ENCODE measurements at places on chromosomes 11 and 22.

GRCh38 chr11:127330044-127330443, 329.5 kb upstream of the KIRREL3 start:
- no peak for DNase-seq
- no peak overlapping the region for H3K27ac ChIP-seq
- H3K4me3 ChIP-seq = no peak overlapping the region

DNA sequence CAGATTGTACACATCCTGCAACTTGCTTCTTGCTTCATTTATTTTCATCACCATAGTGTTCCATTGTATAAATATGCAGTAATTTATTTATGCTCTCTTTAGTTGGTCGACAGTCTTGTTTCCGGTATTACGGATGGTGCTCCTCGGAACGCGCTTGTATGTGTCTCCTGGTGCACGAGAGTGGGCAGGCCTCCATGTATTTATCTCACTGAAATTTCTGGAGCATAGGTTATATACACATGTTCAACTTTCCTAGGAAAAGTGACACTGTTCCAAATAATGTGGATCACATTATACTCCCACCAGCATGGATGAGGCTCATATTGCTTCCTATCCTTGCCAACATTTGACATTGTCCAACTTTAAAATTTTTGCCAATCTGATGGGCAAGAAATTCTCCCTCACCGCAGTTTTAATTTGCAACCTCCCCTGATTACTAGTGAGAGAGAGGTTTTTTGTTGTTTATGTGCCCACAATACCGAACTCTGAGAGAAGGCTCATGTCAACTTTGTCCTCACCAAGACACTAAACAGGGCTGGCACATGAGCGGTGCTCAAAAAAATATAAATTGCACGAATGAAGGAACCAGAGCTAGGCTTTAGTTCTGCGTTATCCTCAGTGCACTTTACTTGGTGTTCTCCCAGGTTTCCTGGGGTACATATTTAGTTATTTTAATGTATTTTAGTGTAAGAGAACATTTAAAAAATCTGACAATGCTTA, 3.8 kb downstream of the CSNK2A3 start:
- no peak overlapping the region for H3K4me3 ChIP-seq
- no peak overlapping the region for H3K27ac ChIP-seq
- H3K27me3 ChIP-seq = peaks cover 1% of the 10 kb centered on the region
- no peaks in the 10 kb centered on the region for H3K36me3 ChIP-seq

- peaks cover 83% of the 10 kb centered on the region for H3K36me3 ChIP-seq
- no peaks in the 10 kb centered on the region for H3K4me1 ChIP-seq
- DNase-seq = no peak
- no peak overlapping the region for H3K4me3 ChIP-seq
- H3K27me3 ChIP-seq = no peaks in the 10 kb centered on the region
These were observed 17.4 kb downstream of the CEP164 start for GRCh38 chr11:117345039-117345438.

GRCh38 chr11:111000400-111001080, 245.0 kb upstream of the POU2AF2 start:
- no peak overlapping the region for H3K4me3 ChIP-seq
- no peaks in the 10 kb centered on the region for H3K36me3 ChIP-seq
- DNase-seq = no peak
- no peak overlapping the region for H3K27ac ChIP-seq
- peaks cover 3% of the 10 kb centered on the region for H3K27me3 ChIP-seq

DNA sequence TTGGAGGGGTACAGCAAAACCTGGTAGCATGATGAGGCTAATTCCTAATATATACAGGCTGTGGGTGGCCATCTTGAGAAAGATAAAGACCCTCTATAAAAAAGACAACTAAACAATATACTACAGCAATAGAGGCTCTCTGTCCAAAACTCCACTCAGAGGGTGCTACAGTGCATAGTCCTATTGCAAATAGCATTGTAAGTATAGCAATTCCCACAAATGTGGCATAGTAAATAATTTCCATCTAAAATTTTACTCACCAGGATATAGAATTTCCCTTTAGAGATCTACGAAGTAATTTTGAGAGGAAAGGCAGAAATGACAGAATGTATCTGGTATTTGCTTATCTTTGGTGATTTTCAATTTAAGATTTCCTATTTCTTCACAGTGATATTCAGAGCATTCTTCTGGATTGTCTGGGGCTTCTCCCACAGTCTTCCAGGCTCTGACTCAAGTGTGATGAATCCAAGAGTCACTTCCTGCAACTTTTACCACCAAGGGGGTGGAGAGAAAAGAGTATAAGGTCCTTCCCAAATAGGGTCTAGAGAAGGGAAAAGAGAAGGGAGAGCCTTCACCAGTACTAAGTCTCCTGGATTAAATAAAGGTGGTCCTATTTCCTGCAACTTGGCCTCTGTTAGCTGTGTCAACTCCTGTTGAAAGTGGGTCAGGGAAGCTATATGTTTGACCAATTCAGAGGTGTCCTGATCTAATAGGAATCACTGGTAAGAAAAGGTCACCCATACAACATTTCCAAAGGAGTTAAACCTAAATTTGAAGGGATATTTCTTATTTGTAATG, 1054.7 kb upstream of the CNTN5 start:
- no peaks in the 10 kb centered on the region for H3K4me1 ChIP-seq
- H3K27me3 ChIP-seq = no peaks in the 10 kb centered on the region
- no peak overlapping the region for H3K4me3 ChIP-seq
- no peaks in the 10 kb centered on the region for H3K36me3 ChIP-seq

DNA sequence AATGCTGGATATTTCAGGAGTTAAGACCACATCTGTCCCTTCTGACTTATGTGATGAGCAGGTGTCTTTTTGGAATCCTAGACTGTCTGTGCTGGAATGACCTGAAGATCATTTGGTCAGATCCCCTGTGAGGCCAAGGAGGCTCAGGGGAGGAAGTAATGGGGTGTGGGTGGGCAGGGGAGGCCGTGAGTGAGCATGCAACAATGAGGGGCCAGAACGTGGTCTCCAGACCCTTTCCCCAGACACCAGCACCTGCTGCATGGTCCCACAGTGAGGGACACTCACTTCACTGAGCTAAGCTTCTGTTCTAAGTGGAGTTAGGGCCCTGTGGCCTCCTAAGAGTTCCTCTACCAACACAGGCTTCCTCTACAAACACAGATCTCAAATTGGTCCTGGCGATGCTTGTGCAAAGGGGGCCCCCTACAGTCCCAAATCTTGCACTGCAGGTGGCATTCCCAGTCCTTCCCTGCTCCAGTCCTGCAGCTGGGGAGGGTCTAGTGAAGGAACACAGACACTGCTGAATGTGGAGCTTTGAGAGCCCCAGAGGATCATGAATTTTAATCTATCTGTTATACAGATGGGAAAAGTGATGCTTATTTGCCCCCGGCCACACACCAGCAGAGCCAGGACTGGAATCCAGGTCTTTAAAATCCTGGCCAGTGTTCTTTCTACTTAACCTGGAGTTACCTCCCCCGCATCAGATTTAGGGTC, 7.4 kb downstream of the USP2 start:
- H3K4me3 ChIP-seq = no peak overlapping the region
- H3K27me3 ChIP-seq = peaks cover 23% of the 10 kb centered on the region
- no peaks in the 10 kb centered on the region for H3K36me3 ChIP-seq
- H3K27ac ChIP-seq = no peak overlapping the region
- DNase-seq = no peak

GRCh38 chr11:36510594-36510942, 496 bp upstream of the TRAF6 start:
- peak overlapping the region; percentile 93 for H3K4me3 ChIP-seq
- DNase-seq = no peak
- peaks cover 3% of the 10 kb centered on the region for H3K27me3 ChIP-seq
- H3K36me3 ChIP-seq = no peaks in the 10 kb centered on the region
- peaks cover 35% of the 10 kb centered on the region for H3K4me1 ChIP-seq

GRCh38 chr11:62682518-62682917, 3.6 kb upstream of the UBXN1 start:
- H3K36me3 ChIP-seq = no peaks in the 10 kb centered on the region
- no peak for DNase-seq
- H3K27ac ChIP-seq = no peak overlapping the region
- H3K4me1 ChIP-seq = peaks cover 21% of the 10 kb centered on the region
- peaks cover 8% of the 10 kb centered on the region for H3K27me3 ChIP-seq
- no peak overlapping the region for H3K4me3 ChIP-seq

- DNase-seq = no peak
- H3K36me3 ChIP-seq = no peaks in the 10 kb centered on the region
- H3K4me1 ChIP-seq = no peaks in the 10 kb centered on the region
- H3K4me3 ChIP-seq = no peak overlapping the region
- H3K27ac ChIP-seq = no peak overlapping the region
- H3K27me3 ChIP-seq = peaks cover 40% of the 10 kb centered on the region
These were observed 15.5 kb upstream of the NNMT start for GRCh38 chr11:114280696-114281095.

GRCh38 chr11:117910941-117911655, 18.1 kb downstream of the TMPRSS13 start:
- DNase-seq = no peak
- H3K27me3 ChIP-seq = no peaks in the 10 kb centered on the region
- no peak overlapping the region for H3K27ac ChIP-seq
- H3K4me3 ChIP-seq = no peak overlapping the region

DNA sequence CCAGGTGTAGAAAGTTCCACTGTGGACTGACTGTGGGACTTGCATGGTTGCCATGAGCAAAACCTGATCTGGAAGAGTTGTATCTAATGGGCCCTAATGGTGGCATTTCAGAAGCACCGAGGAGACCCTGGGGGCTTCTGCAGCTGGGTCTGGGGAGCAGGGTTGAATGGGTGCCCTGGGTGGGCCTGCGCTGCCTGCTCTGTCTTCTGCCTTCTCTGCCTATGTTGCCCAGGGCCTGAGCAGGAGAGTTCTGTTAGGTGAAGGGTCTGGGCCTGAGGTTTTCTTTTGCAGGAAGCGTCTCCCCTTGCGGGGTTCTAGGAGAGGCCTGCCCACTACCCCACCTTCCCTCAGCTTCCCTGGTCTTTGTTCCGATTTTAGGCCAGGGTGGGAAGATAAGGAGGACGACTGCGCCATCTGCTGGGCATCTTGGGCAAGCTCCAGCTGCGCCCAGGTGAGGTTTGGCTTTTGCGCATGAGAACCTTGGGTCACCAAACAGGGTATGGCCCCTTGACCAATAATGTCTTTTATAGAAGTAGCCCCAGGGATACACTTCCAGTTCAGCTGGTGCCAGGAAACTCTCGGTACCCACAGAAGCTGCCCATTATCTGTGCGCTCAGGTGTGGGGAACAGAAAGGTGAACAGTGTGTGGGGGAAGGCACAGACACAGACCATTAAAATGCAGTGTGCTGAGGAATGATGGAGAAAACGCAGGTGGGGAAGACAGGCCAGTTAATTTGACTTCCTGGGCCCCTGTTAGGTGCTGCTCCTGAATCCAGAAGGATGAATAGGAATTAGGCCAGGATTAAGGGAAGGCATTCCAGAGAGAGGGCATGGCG, 23.2 kb downstream of the COMMD9 start:
- peaks cover 2% of the 10 kb centered on the region for H3K4me1 ChIP-seq
- H3K4me3 ChIP-seq = no peak overlapping the region
- no peak overlapping the region for H3K27ac ChIP-seq
- DNase-seq = peak; percentile 37
- peaks cover 2% of the 10 kb centered on the region for H3K36me3 ChIP-seq

- no peak overlapping the region for H3K27ac ChIP-seq
- no peaks in the 10 kb centered on the region for H3K36me3 ChIP-seq
- DNase-seq = no peak
These were observed 473.8 kb downstream of the OPCML start for GRCh38 chr11:133058501-133058900.

- no peak for DNase-seq
- no peaks in the 10 kb centered on the region for H3K36me3 ChIP-seq
- H3K4me3 ChIP-seq = no peak overlapping the region
- H3K4me1 ChIP-seq = no peaks in the 10 kb centered on the region
These were observed 29.8 kb upstream of the MSANTD2 start for GRCh38 chr11:124829986-124830385.

GRCh38 chr11:7759010-7759409, 37.7 kb downstream of the OR5P2 start:
- no peak for DNase-seq
- H3K27me3 ChIP-seq = no peaks in the 10 kb centered on the region
- H3K4me1 ChIP-seq = no peaks in the 10 kb centered on the region

- peaks cover 4% of the 10 kb centered on the region for H3K36me3 ChIP-seq
- no peak for DNase-seq
- H3K4me3 ChIP-seq = no peak overlapping the region
- peaks cover 30% of the 10 kb centered on the region for H3K4me1 ChIP-seq
These were observed 2.9 kb downstream of the THYN1 start for GRCh38 chr11:134250246-134250645.

DNA sequence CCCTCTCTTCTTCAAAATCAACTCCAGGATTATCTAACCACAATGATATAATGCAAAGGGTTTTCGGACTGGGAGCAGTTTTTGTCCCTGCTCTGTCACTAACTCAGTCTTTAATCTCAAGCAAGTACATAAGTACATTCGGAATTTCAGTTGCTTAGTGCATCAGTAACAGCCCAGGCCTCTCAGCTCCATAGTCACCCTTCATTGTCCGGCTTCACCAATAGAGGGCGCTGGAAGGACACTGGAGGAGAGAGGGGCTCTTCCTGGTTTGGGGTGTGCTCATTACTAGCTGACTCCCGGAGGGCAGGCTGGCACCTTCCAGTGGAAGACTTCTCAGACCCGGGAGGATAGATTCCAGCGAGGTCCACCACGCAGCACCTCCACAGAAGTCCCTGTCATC, 90.4 kb upstream of the PDGFD start:
- no peak overlapping the region for H3K4me3 ChIP-seq
- H3K27me3 ChIP-seq = peaks cover 6% of the 10 kb centered on the region
- H3K36me3 ChIP-seq = no peaks in the 10 kb centered on the region
- no peaks in the 10 kb centered on the region for H3K4me1 ChIP-seq
- DNase-seq = no peak
- no peak overlapping the region for H3K27ac ChIP-seq

DNA sequence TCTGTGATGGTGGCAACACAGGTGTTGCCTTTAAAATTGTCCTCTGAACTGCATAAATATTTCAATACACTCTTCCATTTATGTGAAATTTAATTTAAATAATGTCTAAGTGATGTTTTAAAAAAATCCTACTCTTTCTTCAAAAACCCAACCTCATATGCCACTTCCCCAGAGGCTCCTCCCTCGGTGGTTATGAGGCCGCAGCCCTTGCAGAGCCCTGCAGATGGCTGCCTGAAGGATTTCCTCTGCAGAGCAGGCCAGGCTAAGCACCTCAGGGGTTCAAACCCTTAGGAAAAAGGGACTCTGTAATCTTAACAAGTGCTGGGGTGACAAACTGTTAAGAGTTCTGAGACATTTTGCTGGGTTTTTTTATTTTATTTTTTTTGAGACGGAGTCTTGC, 25.2 kb downstream of the MORC2 start:
- DNase-seq = peak; percentile 81
- H3K27me3 ChIP-seq = no peaks in the 10 kb centered on the region
- H3K4me3 ChIP-seq = peak overlapping the region; percentile 73
- peaks cover 71% of the 10 kb centered on the region for H3K4me1 ChIP-seq
- H3K27ac ChIP-seq = peak overlapping the region; percentile 85

GRCh38 chr11:79186669-79187068, 254.2 kb downstream of the TENM4 start:
- H3K36me3 ChIP-seq = no peaks in the 10 kb centered on the region
- no peak overlapping the region for H3K27ac ChIP-seq
- H3K27me3 ChIP-seq = peaks cover 7% of the 10 kb centered on the region
- no peaks in the 10 kb centered on the region for H3K4me1 ChIP-seq
- no peak for DNase-seq
- H3K4me3 ChIP-seq = no peak overlapping the region

- H3K4me1 ChIP-seq = no peaks in the 10 kb centered on the region
- H3K27me3 ChIP-seq = peaks cover 10% of the 10 kb centered on the region
- no peak for DNase-seq
- H3K27ac ChIP-seq = no peak overlapping the region
- H3K36me3 ChIP-seq = no peaks in the 10 kb centered on the region
These were observed 150.1 kb downstream of the MN1 start for GRCh38 chr22:27651486-27651885.
